Stimulated activated CD4-positive, alpha-beta T cell treated with anti-CD3 and anti-CD28 coated beads, TNF-alpha, amount 100 ng/mL, for 48 hours (primary cell): ENCODE measurements at places on chromosomes 16 and 17.

DNA sequence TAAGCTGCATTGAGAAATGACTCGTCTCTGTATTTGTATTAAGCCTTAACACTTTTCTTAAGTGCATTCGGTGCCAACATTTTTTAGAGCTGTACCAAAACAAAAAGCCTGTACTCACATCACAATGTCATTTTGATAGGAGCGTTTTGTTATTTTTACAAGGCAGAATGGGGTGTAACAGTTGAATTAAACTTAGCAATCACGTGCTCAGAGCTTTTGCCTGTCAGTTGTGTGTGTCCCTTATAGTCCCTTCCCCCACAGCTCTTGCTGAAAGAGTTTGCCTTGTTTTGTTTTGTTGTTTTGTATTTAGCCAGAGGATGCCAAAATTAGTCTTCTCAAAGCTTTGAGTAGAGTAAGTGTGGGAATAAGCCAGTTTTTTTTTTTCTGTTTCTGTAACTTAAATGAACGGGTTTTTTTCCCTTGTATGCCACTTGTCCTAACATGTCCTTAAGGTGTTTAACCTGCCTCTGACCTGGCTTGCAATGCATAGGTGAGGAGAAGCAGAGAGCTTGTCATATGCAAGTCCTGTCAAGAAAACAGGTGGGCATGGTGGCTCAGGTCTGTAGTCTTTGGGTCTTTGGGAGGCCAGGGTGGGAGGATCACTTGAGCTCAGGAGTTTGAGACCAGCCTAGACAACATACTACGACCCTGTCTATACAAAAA lies 4.6 kb upstream of the MAPK8IP3 start:
- DNase-seq, result no peak

DNA sequence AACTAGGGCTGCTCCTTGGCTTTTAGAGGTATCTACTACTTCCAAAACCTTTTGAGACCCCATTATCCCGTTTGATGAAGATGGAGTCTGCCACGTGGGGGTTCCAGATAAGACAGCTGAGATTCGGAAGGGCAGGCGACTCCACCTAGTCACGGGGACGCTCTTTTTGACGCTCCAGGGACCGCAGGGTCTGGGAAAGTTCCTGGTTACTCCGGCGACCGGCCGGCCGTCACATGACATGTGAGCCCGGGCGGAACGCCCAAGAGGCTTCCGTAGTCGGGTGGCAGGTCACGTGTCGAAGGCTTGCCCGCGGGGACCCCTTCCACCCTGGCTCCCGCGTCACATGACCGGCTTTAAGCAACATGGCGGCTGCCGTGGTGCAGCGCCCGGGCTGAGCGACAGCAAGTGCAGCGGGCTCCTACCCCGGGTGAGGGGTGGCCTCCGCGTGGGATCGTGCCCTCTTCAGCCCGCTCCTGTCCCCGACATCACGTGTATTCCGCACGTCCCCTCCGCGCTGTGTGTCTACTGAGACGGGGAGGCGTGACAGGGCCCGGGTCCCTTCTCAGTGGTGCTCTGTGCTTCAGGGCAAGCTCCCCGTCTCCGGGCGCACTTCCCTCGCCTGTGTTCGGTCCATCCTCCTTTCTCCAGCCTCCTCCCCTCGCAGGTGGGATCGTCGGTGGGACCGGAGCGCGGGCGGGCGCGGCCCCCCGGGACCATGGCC lies at the start of gene SPNS1:
SPNS1 (plus strand) TSS at position 342 of the 721 bp plus-strand sequence; CDS start at position 716, 374 bp downstream.
- peak; percentile 91 for DNase-seq

DNA sequence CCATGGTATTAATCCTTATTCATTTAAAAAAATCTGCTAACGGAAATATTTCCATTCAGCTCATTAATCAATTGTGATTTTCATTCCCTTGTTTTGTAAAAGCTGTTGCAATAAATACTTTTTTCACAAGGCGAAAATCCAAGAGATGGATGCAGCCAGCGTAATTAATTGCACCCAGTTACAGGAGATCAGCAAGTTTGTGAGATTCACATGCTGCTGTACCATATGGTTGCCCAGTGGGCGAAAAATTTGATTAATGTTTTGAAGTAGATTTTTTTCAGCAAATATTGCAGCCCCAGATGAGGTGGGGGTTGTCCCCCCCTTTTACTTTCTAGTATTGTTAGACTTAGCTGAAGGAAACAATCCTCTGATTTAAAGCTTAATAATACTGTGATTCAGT lies 186.6 kb downstream of the WWOX start:
- DNase-seq, result no peak

GRCh38 chr17:50523208-50523607 lies 9.3 kb upstream of the EPN3 start:
- DNase-seq, result no peak

DNA sequence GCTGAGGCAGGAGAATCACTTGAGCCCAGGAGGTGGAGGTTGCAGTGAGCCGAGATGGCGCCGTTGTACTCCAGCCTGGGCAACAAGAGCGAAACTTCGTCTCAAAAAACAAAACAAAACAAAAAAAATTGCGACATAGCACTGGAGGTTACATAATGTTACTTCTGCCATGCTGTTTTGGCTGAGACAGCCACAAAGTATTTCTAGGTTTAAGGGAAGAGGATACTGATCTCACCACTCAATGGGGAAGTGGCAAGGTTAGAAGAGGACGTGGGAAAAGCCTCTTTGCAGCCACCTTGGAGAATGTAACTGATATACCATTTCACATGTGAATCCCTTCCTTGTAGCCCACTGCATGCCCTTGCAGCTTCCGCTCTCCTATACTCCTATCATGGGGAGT lies 131.2 kb upstream of the NLRP1 start:
- no peak for DNase-seq

DNA sequence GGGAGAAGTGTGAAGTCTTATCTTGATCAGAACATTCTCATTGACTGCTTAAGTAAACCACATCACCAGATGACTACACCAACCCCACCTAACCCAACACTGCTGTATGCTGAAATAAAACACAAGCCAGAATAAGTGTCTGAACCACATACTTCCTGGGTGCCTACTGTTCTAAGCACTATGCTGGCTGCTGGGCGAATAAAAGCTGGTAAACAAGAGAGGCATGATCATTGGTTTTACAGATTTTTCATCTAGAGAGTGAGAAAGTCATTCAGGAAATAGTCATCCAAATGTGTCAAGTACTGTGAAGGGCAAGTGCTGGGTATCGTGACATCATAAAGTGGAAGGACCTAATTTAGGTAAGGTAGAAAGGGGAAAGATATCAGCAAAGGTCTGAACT lies 199.0 kb upstream of the SOX9 start:
- DNase-seq, result no peak

GRCh38 chr17:50425682-50426471 lies at the start of gene ACSF2:
Gene ACSF2, plus strand, starts transcription at chr17:50426218. Its CDS starts 44 bp downstream, at chr17:50426262.
- peak; percentile 50 for DNase-seq

DNA sequence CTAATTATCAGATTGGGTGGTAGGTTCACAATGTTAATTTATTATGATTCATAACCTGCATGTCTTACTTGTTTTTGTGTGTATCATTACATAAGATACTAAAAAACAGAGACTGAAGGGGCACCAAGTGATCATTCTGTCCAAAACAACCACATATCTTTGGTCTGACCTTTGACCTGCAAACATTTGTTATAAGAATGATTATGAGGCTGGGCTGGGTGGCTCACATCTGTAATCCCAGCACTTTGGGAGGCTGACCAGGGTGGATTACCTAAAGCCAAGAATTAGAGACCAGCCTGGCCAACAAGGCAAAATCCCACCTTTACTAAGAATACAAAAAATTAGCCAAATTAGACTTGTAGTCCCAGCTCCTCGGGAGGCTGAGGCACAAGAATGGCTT lies 116.4 kb downstream of the SPAG9 start:
- no peak for DNase-seq

DNA sequence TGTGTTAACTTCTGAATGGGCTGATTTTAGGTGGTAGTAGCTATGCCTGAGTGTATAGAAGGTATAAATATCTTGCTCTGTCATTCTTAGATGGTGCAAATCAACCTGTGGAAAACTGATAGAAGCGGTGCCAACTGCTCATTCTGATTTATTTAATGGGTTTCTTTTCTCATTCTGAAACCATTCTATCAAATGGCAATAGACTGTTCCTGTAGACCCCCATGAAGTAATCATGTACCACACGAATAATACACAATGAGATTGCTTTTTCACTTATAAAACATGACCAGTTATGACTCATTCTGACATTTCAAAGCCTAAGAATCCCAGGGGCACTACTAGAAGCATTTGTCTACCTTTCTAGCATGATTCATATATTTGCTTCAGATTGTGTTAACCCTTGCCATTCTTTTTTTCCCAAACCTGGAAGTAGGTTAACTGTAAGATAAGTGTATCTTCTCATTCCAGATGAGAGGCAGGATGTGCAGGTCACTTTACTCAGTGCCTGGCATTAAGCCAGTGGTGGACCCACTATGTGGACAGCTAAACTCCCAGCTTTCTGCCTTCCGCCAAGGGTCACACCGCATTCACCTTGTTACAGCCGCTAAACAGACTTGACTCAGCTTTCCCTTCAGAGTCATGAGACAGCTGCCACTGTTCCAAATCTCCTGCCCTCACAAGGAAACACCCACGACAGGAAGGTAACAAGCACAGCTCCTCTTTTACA lies 16.4 kb upstream of the SLC16A11 start:
- DNase-seq, result peak; percentile 48

DNA sequence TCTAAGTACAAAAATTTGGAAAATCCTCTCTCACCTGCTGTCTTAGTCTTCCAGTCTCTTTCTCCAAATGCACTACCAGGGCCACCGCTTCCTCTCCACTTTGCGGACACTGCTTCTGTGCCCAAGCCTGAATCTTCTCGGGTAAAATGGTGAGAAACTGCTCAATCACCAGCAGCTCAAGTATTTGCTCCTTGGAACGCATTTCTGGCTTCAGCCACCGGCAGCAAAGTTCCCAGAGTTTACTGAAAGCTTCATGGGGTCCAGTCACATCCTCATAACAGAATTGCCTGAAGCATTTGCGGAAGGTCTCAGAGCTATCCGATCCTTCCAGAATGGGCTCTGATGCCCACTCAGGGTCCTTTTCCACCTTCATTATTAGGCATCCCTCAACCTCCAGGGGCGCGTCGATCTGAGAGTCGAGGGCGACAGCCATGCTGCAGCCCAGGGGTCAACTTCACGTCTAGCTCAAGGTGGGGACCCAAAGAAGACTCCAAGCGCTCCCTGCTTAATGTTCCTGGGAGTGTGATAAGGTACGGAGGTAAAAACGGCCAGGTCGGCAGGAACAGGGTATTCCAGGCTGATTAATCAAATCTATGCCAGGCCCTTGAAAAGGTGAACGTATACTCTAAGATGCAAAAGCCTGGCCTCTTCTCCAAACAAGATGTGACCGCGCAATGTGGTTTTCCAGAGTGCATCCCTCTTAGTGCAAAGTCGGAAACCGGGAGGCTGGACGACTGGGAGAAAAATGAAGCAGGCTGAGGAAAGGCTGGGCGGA lies 763 bp downstream of the ZKSCAN2 start:
- DNase-seq, result no peak

DNA sequence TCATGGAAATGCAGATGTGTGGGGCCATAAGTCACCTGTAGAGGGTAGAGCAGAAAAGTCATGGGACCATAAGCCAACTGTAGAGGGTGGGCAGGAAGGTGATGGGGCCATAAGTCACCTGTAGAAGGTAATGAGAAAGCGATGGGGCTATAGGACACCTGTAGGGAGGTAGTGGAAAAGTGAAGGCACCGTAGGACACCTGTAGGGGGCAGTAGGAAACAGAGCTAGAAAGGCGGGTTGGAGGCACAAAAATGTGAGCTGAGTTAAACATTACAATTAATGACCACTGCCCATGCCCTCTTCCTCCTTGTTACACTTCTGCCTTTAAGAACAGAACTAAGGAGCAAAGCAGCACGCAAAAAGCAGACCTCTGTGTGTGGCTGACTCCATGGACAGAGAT lies 150.1 kb downstream of the SHISA6 start:
- DNase-seq, result no peak

GRCh38 chr16:48446534-48446920 lies 61.3 kb upstream of the SIAH1 start:
- DNase-seq, result no peak

DNA sequence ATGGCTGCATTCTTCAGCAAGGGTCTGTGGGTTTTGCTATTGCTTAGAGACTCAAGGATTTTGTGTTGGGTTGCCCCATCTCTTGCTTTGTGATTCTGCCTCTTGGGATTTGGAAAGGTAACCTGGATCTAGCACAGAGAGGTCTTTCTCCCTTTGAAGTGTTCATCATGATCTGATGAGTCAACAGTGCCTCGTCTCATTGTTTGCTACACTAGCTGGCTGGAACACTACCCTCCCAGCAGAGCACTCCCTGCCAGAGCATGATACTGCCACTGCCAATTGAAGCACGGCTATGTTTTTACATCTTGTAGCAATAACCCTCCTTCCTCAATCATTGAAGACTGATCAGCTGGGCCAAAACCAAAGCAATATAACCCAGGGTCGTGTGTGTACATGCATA lies 361.0 kb downstream of the CDH13 start:
- no peak for DNase-seq

- DNase-seq, result no peak
Measured at GRCh38 chr17:39026980-39027451, 59.8 kb upstream of the FBXO47 start.

DNA sequence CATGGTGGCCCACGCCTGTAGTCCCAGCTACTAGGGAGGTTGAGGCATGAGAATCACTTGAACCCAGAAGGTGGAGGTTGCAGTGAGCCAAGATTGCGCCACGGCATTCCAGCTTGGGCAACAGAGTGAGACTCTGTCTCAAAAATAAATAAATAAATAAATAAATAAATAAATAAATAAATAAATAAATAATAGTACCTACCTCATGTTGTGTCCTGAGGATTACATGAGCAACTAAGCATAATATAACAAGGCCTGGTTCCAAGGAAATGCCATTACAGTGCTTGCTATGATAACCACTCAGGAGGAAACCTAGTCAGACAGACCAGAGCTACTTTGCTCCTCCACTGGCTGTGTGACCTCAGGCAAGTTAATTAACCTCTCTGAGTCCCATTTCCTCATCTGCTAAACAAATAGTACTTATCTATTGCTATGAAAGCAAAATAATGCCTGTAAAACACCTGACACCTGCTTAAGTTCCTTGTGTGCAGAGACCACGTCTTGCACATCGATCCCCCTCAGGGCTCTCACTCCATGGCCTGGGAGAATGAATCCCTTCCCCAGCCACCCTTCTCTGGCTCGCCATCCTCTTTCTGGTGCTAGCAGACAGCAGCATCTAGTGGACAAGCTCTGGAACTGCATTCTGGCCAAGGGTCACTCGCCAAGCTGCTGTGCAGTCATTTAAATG lies 7.5 kb downstream of the EPOP start:
- no peak for DNase-seq

- no peak for DNase-seq
Measured at GRCh38 chr16:85570213-85570734, 42.8 kb upstream of the GSE1 start.

DNA sequence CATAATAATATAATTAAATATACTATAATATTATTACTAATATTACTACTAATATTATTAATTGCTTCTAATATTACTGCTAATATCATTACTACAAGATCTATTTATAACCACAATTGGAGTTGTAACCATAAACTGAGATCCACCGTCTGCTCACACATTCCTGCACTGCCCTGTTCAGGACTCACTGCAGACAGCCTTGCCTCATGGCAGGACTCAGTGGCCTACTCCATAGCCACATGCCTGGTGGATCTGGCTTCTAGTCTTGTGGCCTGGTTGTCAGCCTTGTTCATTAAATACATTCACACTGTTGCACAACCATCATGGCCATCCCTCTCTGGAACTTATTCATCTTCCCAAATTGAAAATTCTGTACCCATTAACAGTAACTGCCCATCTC lies 48.0 kb downstream of the SRL start:
- no peak for DNase-seq

GRCh38 chr17:80499961-80500665 lies 23.7 kb upstream of the NPTX1 start:
- DNase-seq, result no peak

GRCh38 chr17:5640726-5641125 lies 56.4 kb upstream of the NLRP1 start:
- DNase-seq, result no peak

- no peak for DNase-seq
Measured at GRCh38 chr17:40251576-40251975, 32.5 kb downstream of the WIPF2 start.
